Right lobe of liver (tissue), 6 donors: ENCODE measurements at places on chromosomes 2 and 18. TPM values are rescaled to one million over a fixed set of nuclear protein-coding genes. Genes with fewer than 3 reads are reported as not detected.

- H3K36me3 ChIP-seq, result no peaks in the 10 kb centered on the region
- no peak overlapping the region for H3K4me3 ChIP-seq
- H3K27ac ChIP-seq, result no peak overlapping the region
- no peaks in the 10 kb centered on the region for H3K27me3 ChIP-seq
Observed at GRCh38 chr2:143140864-143141661, 11.8 kb downstream of the ARHGAP15 start.

DNA sequence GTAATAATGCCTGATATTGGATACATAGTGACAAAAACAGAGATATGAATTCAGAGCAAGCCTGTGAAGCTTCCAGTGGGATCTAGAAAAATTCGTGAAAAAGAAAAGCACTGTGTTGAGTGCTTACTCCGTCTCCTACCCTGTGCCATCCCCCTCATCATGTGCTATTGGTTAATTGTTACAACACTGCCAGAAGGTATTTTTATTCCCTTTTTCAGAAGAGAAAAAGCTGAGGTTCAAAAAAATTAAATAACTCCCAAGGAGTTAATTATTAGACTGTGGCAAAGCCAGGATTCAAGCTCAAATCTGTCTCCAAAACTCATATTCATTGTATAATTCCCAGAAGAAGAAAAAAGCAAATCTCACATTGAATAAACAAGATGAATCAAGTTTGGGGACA is 735.5 kb upstream of the ACVR2A start:
- DNase-seq, result no peak
- no peak overlapping the region for H3K4me3 ChIP-seq
- no peak overlapping the region for H3K27ac ChIP-seq
- H3K27me3 ChIP-seq, result no peaks in the 10 kb centered on the region

GRCh38 chr2:167785606-167786216 is 461.7 kb downstream of the STK39 start:
- no peak for DNase-seq
- no peaks in the 10 kb centered on the region for H3K27me3 ChIP-seq
- H3K4me3 ChIP-seq, result no peak overlapping the region
- no peak overlapping the region for H3K27ac ChIP-seq
- no peaks in the 10 kb centered on the region for H3K4me1 ChIP-seq
- no peaks in the 10 kb centered on the region for H3K36me3 ChIP-seq

- H3K27ac ChIP-seq, result no peak overlapping the region
- H3K4me1 ChIP-seq, result no peaks in the 10 kb centered on the region
- no peak overlapping the region for H3K4me3 ChIP-seq
- H3K27me3 ChIP-seq, result no peaks in the 10 kb centered on the region
- no peaks in the 10 kb centered on the region for H3K36me3 ChIP-seq
Observed at GRCh38 chr2:70692256-70692655, 75.7 kb downstream of the ADD2 start.

DNA sequence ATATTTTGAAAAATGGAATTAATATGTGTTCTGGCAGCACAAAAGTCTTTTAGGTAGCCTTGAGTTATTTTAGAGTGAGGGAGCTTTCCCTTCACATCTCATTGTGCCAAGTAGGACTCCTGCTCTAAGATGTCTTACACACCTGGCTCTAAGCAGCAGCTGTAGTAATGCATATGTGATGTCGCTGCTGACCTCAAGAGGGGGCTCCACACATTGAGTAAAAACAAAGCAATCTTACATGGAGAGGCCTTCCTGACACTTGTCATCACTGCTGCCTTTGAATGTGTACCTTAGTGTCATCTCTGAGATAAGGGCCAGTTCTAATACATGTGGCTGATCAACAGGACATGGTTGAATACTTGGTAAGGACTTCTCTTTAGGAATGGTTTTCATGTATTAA is 75.8 kb downstream of the ACTR3 start:
- H3K4me1 ChIP-seq, result no peaks in the 10 kb centered on the region
- no peaks in the 10 kb centered on the region for H3K27me3 ChIP-seq
- no peak overlapping the region for H3K27ac ChIP-seq
- DNase-seq, result no peak
- H3K36me3 ChIP-seq, result no peaks in the 10 kb centered on the region
- H3K4me3 ChIP-seq, result no peak overlapping the region

DNA sequence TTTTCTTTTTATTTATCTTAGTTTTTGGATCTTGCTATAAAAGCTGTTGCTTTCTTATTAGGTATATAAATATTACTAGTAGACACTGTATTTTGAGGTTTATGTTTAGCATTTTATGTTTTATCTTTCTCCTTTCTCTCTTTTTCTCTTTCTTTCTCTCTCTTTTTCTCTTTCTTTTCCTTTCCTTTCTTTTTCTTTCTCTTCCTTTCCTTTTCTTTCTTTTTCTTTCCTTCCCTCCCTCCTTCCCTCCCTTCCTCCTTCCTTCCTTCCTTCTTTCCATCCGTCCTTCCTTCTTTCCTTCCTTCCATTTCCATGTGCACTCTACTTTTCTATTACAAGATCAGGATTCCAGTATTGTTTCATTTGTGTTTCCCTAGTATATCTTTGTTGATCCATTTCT is 814.8 kb downstream of the KCNJ3 start:
- H3K36me3 ChIP-seq, result no peaks in the 10 kb centered on the region
- H3K27me3 ChIP-seq, result no peaks in the 10 kb centered on the region
- H3K4me3 ChIP-seq, result no peak overlapping the region
- no peak overlapping the region for H3K27ac ChIP-seq
- no peaks in the 10 kb centered on the region for H3K4me1 ChIP-seq

GRCh38 chr2:88599527-88599926 is 27.7 kb downstream of the EIF2AK3 start:
- no peak for DNase-seq
- no peaks in the 10 kb centered on the region for H3K27me3 ChIP-seq
- no peaks in the 10 kb centered on the region for H3K4me1 ChIP-seq
- no peaks in the 10 kb centered on the region for H3K36me3 ChIP-seq

DNA sequence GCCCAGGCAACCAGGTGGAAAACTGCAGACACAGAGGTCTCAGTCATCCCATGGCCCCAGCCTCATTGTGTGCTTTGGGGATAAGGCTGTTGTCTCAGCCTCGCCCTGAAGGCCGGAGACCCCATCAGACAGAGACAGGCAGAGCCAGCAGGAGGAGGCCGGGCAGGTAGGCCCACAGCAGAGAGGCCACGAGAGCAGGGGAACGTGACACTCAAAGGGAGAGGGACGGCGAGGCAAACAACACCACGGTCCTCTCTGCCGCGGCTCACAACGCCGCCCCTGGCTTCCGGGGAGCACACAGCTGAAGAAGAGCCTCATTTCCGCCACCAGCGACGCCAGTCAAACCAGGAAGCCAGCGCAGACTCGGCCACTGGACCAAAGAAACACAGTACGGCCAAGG is 103.3 kb downstream of the ZNF516 start:
- no peaks in the 10 kb centered on the region for H3K4me1 ChIP-seq
- no peak overlapping the region for H3K27ac ChIP-seq
- no peak overlapping the region for H3K4me3 ChIP-seq
- peak; percentile 38 for DNase-seq
- no peaks in the 10 kb centered on the region for H3K36me3 ChIP-seq
- H3K27me3 ChIP-seq, result no peaks in the 10 kb centered on the region

DNA sequence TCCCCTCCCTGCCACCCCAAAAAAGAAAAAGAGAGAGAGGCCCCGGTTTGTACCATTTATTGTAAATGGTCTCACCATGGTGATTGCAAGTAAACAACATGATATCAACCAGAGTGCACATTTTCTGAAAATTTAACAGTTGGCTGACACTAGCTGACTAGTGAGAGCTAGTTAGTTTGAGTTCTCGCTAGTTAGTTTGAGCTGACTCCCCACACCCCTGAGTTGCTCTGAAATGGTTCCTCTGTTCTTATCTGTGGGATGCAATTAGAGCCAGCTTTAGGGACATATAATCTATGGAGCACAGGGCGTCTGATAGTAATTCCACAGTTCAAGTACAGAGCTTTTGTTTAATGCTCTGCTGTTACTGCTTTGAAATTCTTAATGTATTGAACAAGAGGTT is 13.1 kb downstream of the CASP10 start:
- DNase-seq, result no peak
- H3K4me3 ChIP-seq, result no peak overlapping the region
- peaks cover 27% of the 10 kb centered on the region for H3K36me3 ChIP-seq
- no peak overlapping the region for H3K27ac ChIP-seq
- H3K27me3 ChIP-seq, result no peaks in the 10 kb centered on the region
- peaks cover 19% of the 10 kb centered on the region for H3K4me1 ChIP-seq

DNA sequence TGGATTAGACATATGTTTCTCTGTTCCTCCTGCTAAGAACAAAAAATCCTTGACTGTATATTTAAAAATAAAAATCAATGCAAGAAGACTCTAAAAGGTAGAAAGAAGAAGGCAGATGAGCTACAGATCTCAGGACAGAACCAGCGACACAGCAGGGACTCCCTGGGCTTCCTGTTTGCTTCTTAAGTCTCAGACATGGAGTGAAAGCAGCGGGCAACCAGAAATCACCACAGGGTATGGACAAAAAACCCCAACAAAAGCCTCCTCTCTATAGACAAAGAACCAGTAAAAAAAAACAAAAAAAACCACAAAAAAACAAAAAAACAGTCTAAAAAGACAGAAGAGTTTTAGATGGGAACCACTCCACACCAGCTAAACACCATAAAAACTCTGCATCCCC is 971.0 kb upstream of the GYPC start:
- H3K4me3 ChIP-seq, result no peak overlapping the region
- H3K36me3 ChIP-seq, result no peaks in the 10 kb centered on the region
- H3K4me1 ChIP-seq, result no peaks in the 10 kb centered on the region

CAPN14 gene
- not detected for total RNA-seq

DSG1 gene
- 4.3 TPM for total RNA-seq

CAPG gene
- total RNA-seq, result 17.4 TPM

ERFE gene
- total RNA-seq, result not detected
